ENCODE measurements at places on chromosomes 12 and 14.

DNA sequence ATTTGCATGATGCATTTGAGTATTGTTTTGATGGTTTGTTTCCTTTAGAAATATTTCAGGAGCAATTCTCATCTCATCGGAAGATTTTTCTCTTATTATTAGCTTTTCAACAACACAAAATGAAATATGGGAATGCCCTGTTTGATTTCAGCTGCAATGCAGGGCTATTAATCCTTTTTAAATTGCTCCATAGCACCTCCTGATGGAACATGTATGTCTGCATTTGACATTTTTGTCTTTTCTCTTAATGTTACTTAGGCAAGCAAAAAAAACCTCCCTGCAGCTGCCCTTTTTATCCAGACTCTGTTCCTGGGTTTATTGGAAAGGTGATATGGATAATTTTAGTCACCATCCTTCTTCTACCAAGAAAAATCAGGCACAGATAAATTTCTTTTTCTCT lies 895.8 kb downstream of the RPS29 start:
- no peak for DNase-seq

- DNase-seq, result no peak
These were observed 8.2 kb downstream of the HIF1A start for GRCh38 chr14:61703342-61704129.

- no peak for DNase-seq
These were observed 305.0 kb downstream of the NELL2 start for GRCh38 chr12:44571006-44571550.

DNA sequence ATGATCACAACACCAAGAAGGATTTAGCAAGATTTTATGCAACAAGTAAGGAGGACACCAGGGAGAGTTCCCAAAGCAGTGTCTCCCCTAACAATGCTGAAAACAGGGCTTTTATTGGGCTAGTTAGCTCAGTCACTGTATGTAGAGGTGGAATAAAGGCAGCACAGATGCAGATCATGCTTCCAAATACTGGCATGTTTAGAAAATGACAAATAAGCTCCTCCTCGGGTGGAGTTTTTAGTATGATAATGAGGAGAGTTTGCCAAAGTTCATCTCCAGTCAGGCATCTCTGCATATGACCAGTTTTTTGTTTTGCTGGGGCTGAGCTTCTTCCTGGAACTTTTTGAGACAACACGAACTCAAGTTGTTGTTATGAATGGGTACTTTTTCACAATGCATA lies 4.4 kb upstream of the AVPR1A start:
- DNase-seq, result no peak

- DNase-seq, result no peak
These were observed 43.8 kb upstream of the TSPAN11 start for GRCh38 chr12:30882706-30883105.

DNA sequence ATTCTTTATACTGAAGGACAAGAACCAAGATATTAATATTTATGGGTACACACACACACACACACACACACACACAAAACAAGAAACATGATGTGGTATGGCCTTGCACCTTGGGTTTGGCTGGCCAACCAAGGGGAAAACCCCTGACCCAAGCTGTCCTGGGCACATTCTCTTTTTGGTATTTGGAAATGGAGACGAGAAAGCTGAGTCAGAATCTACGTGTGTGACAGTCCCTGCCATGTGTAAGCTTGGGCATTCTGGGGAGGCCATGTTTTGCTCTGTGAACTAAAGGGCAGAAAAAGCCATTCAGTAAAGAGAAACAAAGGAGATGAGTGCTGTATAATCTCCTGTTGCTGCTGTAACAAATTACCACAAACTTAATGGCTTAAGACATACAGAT lies 35.6 kb downstream of the PTGER2 start:
- DNase-seq, result no peak

- no peak for DNase-seq
These were observed 38.2 kb upstream of the OAS1 start for GRCh38 chr12:112868459-112869041.

DNA sequence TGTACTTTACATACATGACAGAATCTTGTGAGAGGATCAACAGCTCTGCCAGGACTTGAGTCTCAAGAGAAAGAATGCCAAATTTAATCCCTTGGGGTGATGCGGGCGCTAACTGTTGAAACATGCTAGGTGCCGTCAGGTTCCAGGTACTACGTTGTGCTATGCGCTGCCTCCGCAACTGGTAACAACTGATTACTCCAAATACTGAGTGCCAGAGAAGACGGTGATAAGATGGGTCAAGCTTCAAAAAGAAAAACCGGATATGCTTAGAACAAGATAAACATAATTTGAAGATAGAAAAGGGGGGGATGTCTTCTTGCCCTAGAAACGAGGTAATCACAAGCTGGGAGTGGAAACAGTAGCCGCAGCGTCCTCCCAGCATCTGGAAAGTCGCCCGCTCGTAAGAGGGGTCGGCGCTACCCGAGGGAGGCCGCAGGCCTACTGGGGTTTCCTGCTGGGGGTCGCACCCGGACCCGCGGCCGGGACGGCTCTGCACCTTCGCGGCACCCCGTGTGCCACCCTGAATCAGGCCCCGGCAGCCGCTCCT lies 678 bp downstream of the ZBTB25 start:
- peak; percentile 45 for DNase-seq

GRCh38 chr12:10136637-10137205 lies 6.7 kb upstream of the CLEC7A start:
- DNase-seq, result no peak

DNA sequence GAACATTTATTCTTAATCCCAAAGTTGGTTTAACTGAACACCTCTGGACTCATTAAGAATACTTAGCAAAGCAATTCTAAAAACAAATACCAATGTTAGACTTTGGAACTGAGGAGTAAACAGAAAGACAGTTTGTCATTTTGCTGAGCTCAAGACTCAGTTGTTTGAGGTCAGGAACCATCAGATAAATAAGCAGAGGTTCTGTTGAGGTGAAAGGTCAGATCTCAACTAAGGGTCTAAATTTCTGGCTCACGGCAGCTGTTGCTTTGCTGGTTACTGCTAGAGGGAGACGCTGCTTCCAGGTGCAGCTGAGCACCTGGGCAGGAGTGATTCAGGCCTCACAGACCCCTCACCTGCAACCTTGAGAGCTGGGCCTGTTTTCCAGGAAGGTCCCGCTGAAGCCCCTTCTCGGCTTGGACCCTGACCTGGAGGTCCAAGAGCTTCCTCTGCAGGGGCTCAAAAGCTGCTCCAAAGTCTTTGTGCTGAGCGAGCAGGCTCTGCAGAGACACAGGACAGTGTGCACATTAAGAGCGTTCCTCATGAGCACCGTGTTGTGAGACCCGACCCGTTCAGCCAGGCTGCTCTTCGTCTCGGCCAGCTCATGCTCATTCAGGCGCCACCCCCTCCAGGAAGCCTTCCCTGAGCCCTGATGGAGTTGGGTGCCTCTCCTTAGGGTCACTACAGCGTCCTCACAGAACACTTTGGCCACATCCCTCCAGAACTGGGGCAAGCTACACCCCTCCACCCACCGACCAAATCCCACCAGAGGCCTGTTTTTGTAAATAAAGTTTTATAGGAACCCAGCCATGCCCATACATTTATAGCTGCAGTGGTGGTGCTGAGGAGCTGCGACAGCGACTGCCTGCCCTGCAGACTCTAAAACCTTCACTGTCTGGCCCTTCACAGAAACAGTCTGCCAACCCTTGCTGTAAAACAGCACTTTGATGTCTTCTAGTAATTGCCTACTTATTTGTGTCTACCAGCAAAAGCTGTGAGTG lies 72.0 kb downstream of the SYNE3 start:
- DNase-seq, result no peak

DNA sequence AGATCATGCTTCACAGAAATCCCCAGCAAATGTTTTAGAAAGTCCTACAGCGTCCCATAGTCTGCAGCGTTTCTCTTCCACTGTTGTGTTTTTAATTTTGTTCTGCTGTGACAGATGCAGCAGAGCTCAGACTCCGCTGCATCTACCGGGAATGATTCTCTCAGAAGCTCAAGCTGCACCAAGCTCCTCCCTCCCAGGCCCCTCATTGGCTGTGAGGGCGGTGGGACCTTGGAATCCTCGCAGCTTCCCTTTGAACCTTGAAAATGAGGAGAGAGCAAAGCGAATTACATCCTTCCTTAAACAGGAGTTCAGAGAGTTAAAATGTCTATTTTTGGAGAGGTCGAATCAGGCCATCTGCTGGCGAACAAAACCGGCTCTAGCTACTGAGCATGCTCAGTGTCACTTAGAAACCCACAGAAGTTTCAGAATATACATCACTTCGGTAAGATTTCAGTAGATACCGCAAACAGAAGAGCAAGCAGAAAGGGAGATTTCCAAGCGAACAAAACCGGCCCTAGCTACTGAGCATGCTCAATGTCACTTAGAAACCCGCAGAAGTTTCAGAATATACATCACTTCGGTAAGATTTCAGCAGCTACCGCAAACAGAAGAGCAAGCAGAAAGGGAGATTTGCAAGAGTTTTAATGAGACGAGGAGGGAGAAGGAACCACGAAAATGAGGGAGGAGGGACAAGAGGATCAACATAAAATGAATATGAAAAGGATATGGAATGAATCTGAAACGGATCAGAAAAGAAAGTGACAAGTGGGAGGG lies at the start of gene ABCD2:
ABCD2 (minus strand) TSS at position 144 of the 774 bp plus-strand sequence. CDS start 188 bp downstream, outside the sequence.
- DNase-seq, result peak; percentile 75

DNA sequence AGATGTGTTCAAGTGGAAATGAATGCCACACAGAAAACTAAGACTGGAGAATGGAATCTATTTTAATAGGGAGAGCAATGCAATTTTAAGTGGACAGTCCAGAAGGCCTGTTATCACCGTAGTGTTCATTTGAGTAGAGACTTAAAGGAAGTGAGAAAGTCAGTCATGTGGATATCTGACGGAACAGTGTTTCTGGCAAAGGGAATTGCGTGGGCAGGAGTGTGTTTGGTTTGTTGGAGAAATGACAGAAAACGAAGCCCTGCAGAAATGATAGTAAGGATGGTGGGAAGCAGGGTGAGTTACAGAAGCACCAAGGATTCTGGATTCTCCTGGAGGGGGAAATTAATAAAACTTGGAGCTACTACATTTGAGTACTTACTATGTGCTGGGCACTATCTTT lies 776.6 kb downstream of the MED13L start:
- DNase-seq, result no peak

- no peak for DNase-seq
These were observed 6.9 kb upstream of the PRKAG1 start for GRCh38 chr12:49025463-49025862.

DNA sequence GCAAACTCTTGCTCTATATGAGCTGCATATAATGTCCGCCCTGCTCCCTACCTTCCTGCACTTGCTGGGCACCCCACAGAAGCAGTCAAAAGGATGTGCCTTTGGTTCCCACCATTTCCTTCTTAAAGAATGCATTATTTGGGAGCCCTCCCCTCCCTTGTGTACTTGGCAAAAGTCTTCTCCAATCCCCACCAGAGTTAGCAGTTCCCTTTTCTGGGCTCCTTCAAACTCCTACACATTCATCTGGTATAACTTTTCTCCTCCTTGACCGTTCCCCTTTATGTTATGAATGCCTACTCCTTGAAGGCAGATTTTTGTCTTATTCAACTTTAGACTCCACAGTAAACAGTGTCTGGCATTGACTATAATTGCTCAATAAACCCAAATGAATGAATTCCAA lies 27.8 kb downstream of the AREL1 start:
- no peak for DNase-seq

DNA sequence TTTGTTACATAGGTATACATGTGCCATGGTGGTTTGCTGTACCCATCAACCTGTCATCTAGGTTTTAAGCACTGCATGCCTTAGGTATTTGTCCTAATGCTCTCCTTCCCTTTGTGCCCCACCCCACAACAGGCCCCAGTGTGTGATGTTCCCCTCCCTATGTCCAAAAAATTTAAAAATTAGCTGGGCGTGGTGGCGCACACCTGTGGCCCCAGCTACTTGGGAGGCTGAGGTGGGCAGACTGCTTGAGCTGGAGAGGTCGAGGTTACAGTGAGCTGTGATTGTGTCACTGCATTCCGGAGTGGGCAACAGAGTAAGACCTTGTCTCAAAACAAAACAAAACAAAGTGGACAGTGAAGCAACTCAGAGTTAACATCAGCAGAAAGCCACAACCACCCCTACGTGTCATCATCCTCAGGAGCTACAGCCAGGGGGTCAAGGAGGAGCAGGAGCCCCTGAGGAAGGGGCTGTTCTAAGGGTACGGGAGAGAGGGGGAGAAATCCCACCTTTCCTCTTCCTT lies 36.8 kb upstream of the SGPP1 start:
- no peak for DNase-seq

GRCh38 chr12:19196959-19197630 lies 67.6 kb downstream of the PLEKHA5 start:
- DNase-seq, result no peak

- no peak for DNase-seq
These were observed 156.0 kb downstream of the TMTC3 start for GRCh38 chr12:88298014-88298682.

DNA sequence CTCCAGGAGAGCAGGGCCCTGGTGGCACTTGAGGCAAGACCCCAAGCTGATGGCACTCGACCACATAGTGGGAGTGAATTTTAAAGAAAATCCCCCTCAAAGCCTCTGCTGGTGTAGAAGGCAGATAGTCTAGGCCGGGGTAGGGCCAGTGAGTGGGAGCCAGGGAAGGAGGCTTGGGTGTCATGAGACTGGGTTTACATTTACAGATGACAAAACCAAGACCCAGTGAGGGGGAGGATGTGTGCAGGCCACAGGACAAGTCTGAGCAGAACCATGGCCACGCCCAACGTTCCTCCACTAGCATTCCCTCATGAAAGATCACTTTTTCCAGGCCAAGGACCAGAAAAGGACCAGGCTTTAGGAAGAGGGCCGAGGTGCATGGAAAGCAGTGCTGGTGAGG lies 42.0 kb downstream of the EVL start:
- peak; percentile 25 for DNase-seq

DNA sequence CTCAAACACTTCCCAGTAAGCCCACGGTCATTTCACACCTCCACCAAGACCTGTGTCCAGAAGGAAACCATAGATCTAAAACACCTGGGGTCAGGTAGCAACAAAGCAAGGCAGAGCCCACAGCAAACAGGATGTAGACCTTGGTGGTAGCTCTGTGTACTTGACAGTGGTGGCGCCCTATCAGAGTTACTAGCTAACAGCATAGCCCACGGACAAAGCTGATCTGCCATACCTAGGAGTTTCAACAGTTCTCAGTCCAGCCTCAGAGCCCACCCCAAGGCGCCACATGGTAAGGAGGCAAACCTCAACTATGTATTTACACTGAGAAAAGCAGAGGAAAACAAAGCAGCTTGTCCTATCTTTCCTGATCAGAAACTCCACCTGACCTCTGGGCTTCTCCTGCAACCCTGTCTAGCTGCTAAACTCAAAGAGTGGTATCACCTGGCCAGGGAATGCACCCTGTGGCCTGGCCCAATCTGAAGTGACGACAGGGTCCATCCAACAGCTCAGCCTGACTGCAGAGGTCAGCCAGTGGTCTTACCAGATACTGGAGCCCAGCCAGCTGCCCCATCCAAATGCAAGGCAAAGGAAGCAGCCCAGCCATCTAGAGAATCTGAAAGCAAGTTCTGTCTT lies 46.3 kb downstream of the STON2 start:
- no peak for DNase-seq

DNA sequence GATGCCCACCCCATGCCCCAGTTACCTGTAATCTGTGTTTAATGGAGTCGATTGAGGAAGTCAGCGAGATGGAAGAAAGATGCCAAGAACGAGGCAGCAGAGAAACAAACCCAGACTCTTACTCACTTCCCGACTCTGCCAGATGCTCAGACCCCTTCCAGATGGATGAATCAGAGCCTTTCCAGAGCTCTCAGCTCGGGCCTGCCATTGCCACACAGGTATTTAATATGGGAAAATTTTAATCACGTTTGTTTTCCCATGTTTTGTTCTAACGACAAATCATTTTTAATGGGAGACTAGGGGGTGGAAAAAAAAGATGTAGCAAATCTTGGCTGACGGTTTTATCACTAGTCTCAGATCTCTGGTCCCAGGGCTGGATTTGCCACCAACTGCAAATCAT lies 72.5 kb upstream of the SRRM4 start:
- DNase-seq, result no peak

Measured in CD4-positive, alpha-beta T cell treated with Interleukin-17A for 4 hours (primary cell).